Left ventricle myocardium superior (tissue), 1 donor: ENCODE measurements at places on chromosomes 4 and X. TPM values are rescaled to one million over a fixed set of nuclear protein-coding genes. Genes with fewer than 3 reads are reported as not detected.

DNA sequence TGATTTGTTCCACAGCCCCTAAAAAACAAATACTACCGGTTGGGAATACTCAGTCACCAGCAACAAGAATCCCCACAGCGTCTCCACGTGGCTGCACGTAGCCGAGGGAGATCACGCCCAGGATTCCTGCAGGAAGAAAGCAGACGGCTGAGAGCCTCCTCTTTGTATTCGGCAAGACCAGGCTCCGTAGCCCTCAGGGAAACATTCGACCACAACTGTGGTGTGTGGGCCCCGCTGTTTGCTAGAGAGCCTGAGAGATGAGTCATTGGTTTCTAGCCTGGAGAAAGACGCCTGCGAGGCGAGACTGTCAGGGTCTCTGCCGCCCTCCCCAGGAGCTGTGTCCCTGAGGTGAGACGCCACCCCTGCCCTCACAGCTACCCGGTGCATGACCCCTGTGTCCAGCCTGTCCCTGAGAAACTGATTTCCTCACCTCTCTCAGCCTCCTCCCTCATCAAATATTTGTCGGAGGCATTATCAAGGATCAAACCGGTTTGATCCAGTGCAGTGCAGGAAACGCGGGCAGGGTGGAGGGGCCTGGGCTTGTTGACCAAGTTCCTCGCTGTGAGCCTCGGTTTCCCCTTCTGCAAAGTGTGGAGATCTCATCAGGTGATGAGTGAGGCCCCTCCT is 4.7 kb upstream of the S100P start:
- DNase-seq: peak; percentile 48

GRCh38 chr4:22238742-22239141 is 277.1 kb downstream of the ADGRA3 start:
- DNase-seq: no peak

- no peak for DNase-seq
Measured at GRCh38 chr4:100461807-100462605, 55.8 kb downstream of the EMCN start.

DNA sequence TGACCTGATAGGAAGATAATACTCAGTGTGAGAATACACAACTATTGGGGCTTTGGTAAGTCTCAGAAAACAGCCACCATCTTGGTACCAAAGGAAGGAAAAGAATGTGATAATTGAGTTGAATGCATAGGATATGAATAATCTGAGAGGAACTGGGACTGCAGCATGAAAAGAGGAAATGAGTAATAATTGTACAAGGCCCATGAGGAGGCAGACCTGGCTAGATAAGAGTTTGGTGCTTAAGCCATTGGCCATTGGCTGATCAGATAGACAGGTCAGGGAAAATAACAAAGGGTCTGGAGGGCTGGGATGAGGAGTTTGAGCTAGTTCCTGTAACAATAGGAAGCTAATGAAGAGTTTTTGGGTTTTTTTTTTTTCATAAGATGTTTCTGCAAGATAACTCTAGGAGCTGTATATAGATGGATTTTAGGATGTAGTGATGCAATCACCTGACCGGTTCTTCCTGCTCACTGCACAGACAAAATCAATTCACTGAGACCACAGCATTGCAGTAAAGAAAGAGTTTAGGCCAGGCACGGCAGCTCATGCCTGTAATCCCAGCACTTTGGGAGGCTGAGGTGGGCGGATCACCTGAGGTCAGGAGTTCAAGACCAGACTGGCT is 5.3 kb upstream of the TRMT2B start:
- no peak for DNase-seq

DNA sequence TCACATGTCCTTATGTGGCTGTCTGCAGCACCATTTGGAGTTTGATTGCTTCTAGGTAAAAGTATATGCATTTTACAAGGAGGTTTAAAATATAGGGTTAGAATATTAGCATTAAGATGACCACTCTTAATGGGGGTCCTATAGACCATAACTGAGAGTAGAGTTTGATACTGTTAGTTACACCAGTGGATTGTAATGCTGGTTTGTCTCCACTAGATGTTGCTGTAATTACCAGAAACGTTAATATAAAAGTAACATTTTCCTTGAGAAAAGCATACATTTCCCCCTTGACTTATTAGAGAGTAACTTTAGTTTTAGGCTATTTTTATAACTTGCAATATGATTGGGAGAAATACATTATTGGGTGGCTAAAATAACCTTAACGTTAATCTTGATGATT is 93.0 kb downstream of the ZXDA start:
- no peak for DNase-seq

GRCh38 chr4:92421920-92422319 is 118.2 kb downstream of the GRID2 start:
- DNase-seq: no peak

DNA sequence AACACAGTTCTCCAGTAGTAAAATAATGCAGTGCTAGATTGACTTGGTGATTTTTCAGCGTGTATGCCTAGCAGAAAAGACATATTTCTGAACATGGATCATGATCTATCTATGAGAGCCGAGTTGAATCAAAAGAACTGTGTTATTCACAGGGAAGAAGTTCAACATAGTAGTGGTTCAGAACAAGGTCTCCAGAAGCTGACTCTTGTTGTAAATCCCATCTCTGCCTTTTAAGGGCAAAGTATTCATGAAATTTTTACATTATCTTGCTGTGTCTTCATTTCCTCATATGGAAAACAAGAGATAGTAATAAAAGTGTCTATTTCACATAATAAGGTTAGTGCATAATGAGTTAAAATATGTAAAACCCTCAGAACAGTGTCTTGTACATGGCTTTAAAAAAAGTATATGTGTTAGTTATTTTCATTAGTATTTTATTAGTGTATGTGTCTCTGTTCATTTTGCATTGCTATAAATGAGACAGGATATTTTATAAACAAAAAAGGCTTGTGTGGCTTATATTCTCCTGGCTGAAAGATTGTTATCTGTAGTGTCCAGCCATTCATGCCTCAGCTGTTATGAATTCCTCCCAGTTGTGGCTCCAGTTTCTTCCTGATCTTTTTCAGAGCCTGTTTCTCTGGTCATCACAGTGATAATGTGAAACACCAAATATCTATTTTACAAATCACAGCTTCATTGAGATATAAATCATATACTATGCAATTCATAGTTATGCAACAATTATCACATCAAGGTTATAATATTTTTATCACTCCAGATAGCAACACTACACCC is 1351.2 kb downstream of the STIM2 start:
- DNase-seq: no peak

GRCh38 chr4:77073106-77073809 is 2.5 kb downstream of the CCNI start:
- no peak for DNase-seq

GRCh38 chr4:53088152-53088551 is 226.0 kb downstream of the RASL11B start:
- no peak for DNase-seq

DNA sequence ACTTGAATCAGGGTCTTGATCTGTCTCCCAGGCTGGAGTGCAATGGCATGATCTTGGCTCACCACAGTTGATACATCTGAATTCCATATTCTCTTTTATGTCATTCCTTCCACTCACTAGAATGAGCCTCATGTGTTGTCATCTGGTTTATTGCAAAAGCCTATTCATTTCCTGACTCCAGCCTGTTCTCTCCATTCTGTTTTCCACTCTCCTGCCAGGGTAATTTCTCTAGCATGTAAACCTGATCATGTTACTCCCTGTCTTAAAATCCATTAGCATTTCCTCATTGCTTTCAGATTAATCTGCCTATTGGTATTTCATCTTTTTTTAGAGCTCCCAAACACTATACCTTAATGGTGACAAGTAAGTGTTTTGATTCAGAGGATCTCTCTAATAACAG is 4.3 kb upstream of the DDX60L start:
- DNase-seq: no peak

DNA sequence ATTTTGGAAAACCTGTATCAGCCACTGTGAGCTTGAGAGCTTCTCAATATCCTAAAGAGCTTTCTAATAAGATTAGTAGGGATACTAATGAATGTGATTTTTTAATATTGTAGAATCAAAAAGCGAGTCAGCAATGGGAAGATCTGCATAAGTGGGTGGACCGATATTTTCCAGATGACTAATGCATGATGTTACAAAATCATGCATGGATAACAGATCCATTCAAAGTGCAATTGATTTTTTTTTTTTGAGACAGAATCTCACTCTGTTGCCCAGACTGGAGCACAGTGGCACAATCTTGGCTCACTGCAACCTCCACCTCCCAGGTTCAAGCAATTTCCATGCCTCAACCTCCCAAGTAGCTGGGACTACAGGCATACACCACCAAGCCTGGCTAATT is 7.3 kb upstream of the CLDN2 start:
- no peak for DNase-seq

- no peak for DNase-seq
Measured at GRCh38 chrX:52979568-52979967, 21.2 kb upstream of the FAM156A start.

KLHL4 gene
- total RNA-seq: 0.92 TPM

SPANXC gene
- total RNA-seq: not detected

PRIMPOL gene
- total RNA-seq: 11.4 TPM

SCRG1 gene
- 0.35 TPM for total RNA-seq
